ENCODE measurements at places on chromosomes 12 and 14.

GRCh38 chr14:68036202-68036601 is 216.6 kb downstream of the RAD51B start:
- no peak for DNase-seq

GRCh38 chr12:22626406-22626805 is 1.4 kb downstream of the ETNK1 start:
- DNase-seq = no peak

- no peak for DNase-seq
Measured at GRCh38 chr14:95380350-95381042, 60.8 kb upstream of the CLMN start.

GRCh38 chr12:26751179-26751578 is 81.8 kb downstream of the ITPR2 start:
- no peak for DNase-seq

- no peak for DNase-seq
Measured at GRCh38 chr14:71203306-71203705, 296.0 kb downstream of the PCNX1 start.

- no peak for DNase-seq
Measured at GRCh38 chr14:68772761-68773381, 20.0 kb downstream of the ZFP36L1 start.

DNA sequence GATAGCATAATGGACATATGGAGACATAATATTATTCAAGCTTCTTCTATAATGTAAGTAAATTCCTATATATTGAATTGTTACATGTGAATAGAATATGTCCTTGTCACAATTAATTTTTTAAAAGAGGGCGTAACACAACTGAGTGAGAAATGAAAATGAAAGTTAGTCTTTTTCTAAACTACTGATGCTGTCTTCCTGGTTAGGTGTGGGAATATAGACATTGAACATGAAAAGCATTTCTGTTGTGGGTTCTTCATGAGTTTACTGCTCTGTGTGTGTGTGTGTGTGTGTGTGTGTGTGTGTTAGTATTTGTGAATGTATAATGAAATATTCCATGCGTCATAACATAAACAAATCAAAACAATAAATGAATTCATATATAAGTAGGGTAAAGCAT is 40.5 kb upstream of the RTL1 start:
- no peak for DNase-seq

GRCh38 chr14:103483600-103483999 is 39.0 kb downstream of the CKB start:
- no peak for DNase-seq

- no peak for DNase-seq
Measured at GRCh38 chr12:122874081-122874480, 21.8 kb downstream of the VPS37B start.

- no peak for DNase-seq
Measured at GRCh38 chr12:80100591-80100990, 1.3 kb downstream of the OTOGL start.

DNA sequence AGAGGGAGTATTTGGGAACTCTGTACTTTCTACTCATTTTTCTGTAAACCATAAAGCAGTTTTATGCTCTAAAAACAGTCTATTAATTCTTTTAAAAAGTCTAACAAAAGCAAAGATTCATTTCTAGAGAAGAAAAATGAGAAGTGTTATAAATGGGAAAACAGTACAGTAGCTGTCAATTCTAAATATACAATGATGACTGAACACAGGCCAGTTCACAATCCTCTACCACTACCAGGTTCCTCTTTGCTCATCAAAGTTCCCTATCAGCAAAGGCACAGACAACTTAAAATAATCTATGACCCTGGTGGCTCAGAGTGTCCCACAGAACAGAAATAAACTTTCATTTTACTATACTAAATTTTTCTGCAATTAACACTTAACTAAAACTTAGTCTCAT is 12.5 kb downstream of the NAA25 start:
- no peak for DNase-seq

- DNase-seq = no peak
Measured at GRCh38 chr12:40825156-40825555, 132.9 kb downstream of the CNTN1 start.

DNA sequence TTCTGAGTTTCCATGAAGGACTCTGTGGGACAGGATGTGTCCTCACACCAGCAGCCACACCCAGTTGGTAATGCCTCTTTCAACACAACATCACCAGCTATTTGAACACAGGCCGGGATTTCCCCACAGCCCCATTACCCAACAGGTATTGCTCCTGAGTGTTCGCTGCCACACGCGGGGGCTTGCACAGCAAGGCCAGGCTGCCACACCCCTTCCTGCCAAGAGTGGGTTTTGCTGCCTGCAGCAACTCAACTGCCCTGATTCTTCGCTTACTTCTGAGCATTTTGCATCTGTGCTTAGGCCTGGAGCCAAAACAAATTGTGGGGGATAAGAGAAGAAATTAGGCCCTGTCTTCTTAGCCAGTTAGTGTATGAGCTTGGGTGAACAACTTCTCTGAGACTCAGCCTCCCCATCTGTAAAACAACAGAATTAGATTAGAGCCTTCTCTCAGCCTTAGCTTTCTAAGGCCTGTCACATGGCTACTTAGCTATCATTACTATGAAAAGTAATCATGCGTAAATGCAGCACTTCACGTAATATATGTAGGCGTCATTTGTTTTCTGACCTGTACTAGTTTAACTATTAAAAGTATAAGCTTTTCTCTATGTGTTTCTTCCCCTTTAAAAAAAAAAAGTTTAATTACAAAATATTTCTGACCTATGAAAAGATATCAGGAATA is 20.0 kb downstream of the CKAP4 start:
- peak; percentile 75 for DNase-seq

DNA sequence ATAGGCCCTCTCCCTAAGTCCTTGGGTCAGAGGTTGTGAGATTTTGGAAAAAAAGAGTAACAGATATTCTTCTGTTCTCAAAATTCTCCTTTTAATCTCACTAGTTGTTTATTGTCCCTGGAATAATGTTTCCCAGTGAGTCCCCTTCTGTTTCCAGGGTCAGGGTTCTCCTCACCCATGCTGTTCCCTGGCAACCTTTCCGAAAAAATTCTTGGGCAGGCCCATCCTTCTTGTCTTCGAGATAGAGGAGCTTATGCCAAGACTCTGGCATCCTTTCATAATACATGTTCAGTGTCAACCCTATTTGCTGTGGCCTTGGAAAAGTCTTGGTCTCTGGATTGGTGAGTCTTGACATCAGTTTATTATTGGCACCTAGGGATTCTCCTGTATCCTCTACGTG is 212.4 kb upstream of the FAR2 start:
- no peak for DNase-seq

- no peak for DNase-seq
Measured at GRCh38 chr12:48017496-48017895, 13.2 kb upstream of the COL2A1 start.

DNA sequence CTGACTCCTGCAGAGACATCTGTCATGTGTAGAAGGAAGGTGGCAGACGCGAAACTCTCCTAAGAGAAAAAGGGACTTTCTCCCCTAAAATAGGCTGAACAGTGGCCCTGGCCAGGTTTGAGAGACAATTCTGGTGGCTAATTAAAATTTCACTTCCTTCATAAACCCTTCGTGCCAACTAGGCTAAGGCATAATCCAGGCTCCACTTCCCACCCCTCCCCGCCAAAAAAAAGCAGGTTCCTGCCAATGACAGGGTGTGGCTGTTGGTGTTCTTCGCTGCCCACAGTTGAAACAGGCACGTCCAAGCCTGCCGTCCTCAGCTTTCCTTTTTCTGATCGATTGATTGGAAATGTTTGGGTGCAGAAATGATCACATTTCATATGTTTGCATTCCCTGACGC is 144.6 kb downstream of the GCH1 start:
- no peak for DNase-seq
